Chondrocyte (in vitro differentiated cells): ENCODE measurements at places on chromosomes 2 and 18.

DNA sequence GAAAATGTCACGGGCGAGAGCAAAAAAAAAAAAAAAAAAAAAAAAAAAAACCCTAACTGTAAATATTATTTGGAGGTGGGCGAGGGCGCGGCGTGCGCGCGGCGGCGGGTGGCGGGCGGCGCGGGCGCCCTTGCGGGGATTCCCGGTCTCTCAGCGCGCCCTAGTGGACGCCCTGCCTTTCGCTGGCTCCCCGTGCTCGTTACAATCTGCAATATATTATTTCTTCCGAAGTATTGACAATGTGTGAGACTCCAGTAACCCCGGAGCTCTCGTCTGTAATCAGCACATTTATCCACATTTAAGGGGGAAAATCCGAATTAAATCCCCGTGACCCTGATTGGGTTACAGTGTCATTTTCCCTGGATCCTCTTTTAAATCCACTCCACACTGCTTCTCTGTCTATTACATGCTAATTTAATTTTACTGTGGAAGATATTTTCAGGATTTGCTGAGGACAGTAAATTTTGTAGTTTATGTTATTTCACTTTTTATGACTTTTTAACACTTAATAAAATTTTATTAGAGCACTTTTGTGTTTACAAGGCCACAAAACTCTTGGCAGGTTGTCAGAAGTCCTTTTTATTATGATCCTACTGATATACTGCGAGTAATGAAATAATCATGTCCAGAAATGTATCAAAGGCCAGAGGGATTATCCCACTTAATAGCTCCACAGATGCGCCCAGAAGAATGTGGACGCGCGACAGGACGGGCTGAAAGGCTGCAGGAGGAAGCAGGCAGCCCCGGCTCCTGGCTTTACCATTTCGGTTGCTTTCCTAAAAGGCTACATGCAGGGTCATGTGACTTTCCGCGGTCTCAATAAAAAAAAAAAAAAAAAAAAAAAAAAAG, 369.1 kb downstream of the MTX2 start:
- DNase-seq: no peak

GRCh38 chr2:240136013-240136670, at the start of gene COPS9:
COPS9 (minus strand) TSS chr2:240136305; CDS start chr2:240136284, 21 bp downstream.
- peak; percentile 95 for DNase-seq

DNA sequence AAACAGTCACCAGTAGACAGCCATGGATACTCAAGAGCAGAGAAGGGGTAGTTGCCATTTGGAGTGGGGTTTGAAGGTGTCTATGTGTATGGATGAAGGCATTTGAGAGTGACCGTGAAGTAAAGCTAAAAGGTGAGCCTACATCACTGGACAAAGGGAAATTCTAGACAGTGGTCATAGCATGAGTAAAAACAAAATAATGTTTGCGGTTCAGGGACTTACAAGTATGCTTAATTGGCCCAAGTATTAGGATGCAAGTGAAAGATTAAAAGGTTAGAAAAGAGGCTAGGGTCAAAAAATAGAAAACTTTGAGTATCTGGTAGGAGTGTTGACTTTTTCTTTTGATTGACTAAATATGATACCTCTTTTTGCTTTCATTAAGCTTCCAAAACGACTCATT, 238.1 kb upstream of the SLC8A1 start:
- DNase-seq: no peak

- no peak for DNase-seq
Measured at GRCh38 chr2:213234641-213235040, 49.6 kb upstream of the SPAG16 start.

DNA sequence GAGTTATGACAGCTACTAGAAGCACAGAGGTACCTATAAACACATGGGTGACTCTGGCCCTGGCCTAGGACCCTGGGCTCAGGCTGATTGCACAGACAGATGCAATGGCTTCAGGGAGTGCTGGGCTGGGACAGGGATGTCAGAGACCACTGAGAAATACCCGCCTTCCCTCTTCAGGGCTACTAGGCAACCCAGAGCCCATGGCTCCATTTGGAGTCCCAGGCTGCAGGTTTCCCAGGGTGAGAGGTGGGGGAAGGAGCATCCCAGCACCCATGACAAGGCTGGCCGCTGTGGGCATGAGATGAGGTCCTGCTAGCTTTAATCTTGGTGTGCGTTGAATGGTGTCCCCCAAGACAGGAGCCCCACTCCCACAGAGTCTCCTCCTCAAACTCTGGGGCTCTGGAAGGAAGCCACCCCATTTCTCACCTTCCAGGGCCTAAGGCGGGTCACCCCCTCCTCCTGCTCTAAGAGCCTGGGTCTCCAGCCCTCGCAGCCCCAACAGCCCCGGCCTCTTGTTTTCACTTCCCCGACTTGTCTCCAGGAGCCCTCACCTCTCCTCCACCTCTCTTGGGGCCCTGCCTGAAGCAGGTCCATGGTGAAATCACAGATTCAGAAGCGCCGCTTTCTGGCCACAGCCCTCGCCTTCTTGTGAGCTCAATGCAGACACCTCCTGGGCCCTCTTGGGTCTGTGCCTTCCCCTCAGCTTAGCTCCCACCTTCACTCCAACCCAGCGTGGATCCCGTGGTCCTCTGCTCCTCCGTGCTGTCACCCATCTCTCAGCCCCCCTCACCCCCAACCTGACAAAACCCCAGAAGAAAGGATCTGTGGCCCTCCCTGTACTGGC, 41.4 kb downstream of the EMX1 start:
- peak; percentile 70 for DNase-seq

DNA sequence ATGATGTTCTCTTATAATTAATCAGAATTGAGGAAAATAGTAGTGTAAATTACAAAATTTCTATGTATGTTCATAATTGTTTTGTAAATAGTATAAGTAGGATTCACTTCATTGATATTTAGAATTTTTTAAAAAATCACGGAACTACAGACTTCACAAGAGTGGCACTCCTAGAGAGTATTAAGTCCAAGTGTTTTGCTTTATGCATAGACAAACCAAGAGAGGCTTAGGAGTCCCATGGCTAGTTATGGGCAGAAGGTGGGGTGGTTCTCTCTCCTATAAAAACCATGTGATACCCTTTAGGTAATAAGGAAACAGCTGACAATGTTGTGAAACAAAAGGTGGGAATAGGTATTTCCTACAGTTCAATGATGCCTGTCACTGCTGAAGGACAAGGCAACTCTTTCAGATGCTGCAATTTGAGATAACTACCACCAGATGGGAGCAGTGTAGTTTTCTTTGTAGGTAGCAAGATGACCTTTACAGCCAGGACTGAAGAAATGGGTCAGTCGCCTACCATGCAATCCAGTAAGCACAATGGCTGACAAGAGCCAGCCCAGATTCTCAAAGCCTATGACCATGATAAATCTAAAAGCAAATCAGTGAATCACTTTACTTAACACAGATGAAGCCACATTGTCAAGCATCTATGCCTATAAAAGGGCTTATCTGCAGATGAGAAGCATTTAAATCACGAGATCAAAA, 83.9 kb downstream of the AAK1 start:
- DNase-seq: no peak

- DNase-seq: no peak
Measured at GRCh38 chr18:21315741-21316197, 73.7 kb downstream of the GREB1L start.
